Neuronal stem cell (in vitro differentiated cells): ENCODE measurements at places on chromosomes 11 and 22.

- no peak overlapping the region for H3K27ac ChIP-seq
- H3K36me3 ChIP-seq = no peaks in the 10 kb centered on the region
- H3K4me1 ChIP-seq = peaks cover 27% of the 10 kb centered on the region
- no peak for DNase-seq
- no peaks in the 10 kb centered on the region for H3K27me3 ChIP-seq
Observed at GRCh38 chr22:35960854-35961253, 67.8 kb downstream of the RBFOX2 start.

DNA sequence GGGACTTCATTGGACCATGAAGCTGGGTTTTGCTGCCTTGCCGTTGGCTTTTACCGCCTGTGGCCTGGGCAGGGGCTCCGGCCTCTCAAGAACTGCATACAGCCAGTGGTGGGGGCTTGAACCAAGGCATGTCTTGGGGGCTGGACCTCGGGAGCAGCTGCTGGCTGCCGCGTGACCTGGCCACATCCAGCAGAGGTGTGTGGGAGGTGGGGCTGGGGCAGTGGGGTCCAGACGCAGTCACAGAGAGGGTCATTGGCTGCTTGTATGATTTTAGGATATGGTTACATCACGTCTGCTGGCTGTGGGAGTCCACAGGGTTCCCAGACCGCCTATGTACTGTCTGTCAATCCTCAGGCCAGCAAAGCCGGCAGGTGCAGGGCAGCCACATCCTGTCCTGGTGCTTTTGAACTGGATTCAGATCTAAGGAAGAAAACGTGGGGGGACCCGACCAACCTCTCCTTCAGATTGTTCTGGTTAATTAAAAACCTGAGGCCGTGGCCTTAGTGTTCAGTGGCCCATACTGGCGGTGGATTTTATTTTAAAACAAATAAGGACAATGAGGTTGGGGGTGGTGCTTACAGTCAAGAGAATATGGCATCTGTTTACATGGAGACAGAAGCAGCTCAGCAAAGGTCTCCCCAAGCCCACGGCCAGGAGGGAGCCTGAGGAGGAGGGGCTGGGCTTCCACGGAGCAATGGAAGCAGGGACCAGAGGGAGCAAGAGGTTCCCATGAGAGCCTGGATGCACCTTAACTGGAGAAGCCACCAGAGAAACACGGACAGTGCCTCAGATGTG is 426.0 kb downstream of the TBC1D22A start:
- no peak overlapping the region for H3K4me3 ChIP-seq
- H3K27ac ChIP-seq = no peak overlapping the region
- no peak for DNase-seq
- H3K36me3 ChIP-seq = no peaks in the 10 kb centered on the region
- peaks cover 4% of the 10 kb centered on the region for H3K4me1 ChIP-seq

DNA sequence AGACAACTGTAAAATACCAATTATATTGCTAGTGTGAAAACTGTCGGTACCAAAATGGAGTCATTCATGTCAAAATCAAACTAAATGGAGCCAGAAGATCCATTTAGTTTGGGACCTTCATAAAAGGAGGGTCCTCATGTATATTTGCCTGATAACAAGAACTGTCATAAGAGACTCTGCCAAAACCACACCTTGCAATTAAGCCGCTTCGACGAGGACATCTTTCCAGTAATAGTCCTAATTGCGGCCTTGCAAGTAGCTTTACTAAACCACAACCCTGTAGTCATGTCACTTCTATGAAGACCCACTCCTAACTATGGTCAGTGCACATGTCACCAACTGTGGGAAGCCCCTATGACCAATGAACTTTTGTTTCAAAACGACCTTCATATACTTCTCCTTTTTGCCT is 9.4 kb downstream of the UBQLN3 start:
- H3K27me3 ChIP-seq = no peaks in the 10 kb centered on the region
- no peak overlapping the region for H3K27ac ChIP-seq
- H3K4me3 ChIP-seq = no peak overlapping the region
- H3K4me1 ChIP-seq = no peaks in the 10 kb centered on the region
- no peaks in the 10 kb centered on the region for H3K36me3 ChIP-seq

GRCh38 chr11:76629853-76630599 is 40.5 kb downstream of the LRRC32 start:
- no peaks in the 10 kb centered on the region for H3K36me3 ChIP-seq
- no peaks in the 10 kb centered on the region for H3K4me1 ChIP-seq
- DNase-seq = no peak
- no peak overlapping the region for H3K27ac ChIP-seq
- no peaks in the 10 kb centered on the region for H3K27me3 ChIP-seq
- H3K4me3 ChIP-seq = no peak overlapping the region

DNA sequence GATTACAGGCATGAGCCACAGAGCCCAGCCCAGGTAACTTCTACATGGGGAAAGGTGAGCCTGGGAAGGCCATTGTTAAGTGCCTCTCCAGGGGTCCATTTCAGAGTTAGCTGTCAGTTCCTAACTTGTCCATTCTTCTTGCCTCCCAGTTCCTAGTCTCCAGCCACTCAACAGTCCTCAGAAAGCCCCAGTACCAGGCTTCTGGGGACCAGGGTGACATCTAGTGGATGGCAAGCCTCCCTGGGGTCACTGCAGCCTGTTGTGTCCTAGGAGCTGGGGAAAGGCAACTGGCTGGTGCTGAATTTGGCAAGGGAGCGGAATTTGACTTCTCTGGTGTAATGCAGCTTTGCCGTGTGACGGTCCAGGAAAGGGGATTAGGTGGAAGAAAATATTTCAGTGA is 2.1 kb downstream of the LGALS12 start:
- H3K27ac ChIP-seq = no peak overlapping the region
- H3K27me3 ChIP-seq = peaks cover 16% of the 10 kb centered on the region
- DNase-seq = peak; percentile 20
- peaks cover 13% of the 10 kb centered on the region for H3K4me1 ChIP-seq
- no peak overlapping the region for H3K4me3 ChIP-seq

DNA sequence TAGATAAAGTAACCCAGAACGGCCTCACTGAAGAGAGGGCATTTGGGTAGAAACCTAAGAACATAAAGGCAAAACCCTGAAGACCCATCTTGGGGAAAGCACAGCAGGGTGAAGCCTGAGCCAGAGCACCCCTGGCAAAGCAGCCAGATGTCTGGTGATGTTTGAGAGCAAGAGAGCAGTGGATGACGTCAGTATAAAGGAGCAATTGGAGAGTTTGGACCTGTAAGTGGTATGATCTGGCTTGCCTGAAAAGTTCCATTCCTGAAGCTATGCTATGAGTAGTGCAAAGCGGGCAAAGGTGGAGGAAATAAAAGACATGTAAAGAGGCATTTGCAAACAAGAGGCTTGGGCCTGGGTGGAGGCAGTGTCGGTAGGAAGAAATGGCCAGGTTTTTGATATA is 167.8 kb downstream of the MSANTD4 start:
- no peak overlapping the region for H3K27ac ChIP-seq
- no peak overlapping the region for H3K4me3 ChIP-seq
- no peak for DNase-seq

DNA sequence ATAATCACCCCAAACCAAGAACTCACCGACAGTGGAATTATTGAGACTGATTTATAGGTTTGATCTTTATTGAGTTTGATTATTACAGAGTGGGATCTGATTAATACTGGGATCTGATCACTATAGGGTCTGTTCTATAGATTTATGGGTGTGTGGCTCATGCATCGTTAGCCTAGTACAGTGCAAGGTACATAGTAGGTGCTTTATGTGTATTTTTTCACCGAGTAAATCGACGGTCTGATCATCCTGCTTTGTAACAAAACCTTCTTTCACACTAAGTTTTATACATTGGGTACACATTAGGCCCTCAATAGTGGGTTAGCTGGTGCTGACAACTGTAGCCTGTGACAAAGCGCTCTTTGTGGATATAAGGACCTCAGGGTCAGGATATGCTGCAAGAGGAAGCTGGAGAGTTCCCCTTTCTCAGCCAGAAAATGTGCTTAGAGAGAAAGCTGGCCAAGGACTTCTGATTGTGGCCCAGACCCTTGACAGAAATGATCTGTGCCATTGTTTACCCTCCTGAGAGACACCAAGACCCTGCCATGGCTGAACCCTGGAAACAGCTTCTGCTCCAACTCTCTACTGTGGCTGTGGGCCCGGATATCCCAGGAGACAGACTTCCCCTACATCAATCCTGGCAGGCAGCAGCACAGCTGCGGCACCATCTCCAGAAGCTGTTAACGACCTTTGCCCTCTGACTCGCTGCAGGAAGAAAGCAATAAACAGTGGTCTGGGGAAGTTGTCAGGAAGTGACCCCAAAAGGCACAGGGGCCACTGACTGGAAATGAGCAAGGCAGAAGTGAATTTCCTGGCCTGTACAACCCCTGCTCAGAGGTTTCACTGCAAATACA is 16.1 kb upstream of the TPP1 start:
- H3K27ac ChIP-seq = no peak overlapping the region
- H3K36me3 ChIP-seq = peaks cover 8% of the 10 kb centered on the region
- no peak for DNase-seq
- H3K27me3 ChIP-seq = peaks cover 13% of the 10 kb centered on the region
- peaks cover 10% of the 10 kb centered on the region for H3K4me1 ChIP-seq

DNA sequence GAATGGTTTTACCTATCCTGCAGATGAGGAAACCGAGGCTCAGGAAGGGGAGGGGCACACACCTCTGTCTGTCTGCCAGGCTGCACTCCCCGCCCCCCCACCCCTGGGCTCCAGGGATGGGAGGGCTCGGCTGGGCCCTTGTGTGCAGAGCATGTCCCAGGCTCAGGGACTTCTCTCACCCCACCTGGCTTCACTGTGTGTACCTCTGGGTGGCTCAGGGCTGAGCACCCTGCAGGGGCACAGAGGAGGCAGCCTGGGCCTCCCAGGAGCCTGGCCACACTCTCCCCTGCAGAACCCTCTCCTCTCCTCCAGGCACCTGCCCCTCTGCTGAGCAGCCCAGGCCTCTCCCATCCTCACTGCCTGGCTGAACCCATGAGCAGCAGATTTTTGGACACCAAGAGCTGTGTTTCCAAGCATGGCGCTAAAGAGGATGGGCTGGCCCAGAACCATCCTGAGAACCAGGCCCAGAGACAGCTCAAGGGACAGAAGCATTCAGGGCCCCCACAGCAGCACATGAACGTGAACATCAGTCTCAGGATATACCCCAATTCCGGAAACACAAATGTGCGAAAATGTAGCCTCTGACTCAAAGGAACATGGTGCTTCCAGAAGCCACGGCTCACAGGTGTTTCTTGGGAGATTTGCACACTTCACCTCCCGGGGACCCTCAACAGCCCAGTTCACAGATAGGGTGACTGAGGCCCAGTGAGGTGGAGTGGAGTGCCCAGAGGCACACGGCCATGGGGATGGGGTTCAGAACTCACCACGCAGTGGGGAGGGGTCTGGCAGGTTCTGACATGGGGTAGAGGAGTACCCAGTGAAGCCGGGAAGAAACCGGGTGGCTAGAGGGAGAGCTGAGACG is 10.5 kb downstream of the EMID1 start:
- no peaks in the 10 kb centered on the region for H3K27me3 ChIP-seq
- H3K4me1 ChIP-seq = peaks cover 2% of the 10 kb centered on the region
- H3K4me3 ChIP-seq = no peak overlapping the region

- DNase-seq = no peak
- H3K27me3 ChIP-seq = no peaks in the 10 kb centered on the region
Observed at GRCh38 chr11:12017243-12017678, 8.8 kb upstream of the DKK3 start.

DNA sequence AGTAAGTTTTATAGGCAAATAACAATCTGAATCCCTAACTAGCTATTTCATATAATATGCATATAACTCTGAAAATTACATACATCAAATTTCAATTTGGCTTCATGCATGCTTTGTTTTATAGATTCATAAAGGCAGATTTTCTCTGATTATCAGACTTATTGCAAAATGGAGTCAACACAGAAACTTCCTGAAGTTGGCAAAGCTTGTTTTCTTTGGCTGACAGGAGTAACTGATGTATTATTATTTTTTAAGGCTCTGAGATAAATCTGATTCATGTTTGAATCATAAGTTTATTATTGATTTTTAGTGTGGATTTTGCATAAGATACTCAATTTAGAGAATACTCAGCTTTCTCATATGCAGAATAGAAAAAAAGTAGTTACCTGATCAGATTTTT is 356.3 kb upstream of the CCDC90B start:
- H3K4me1 ChIP-seq = no peaks in the 10 kb centered on the region
- no peak overlapping the region for H3K27ac ChIP-seq
- H3K36me3 ChIP-seq = no peaks in the 10 kb centered on the region
- H3K27me3 ChIP-seq = no peaks in the 10 kb centered on the region
- H3K4me3 ChIP-seq = no peak overlapping the region

- H3K27me3 ChIP-seq = no peaks in the 10 kb centered on the region
- peaks cover 4% of the 10 kb centered on the region for H3K4me1 ChIP-seq
- H3K4me3 ChIP-seq = no peak overlapping the region
- H3K27ac ChIP-seq = no peak overlapping the region
Observed at GRCh38 chr11:9956483-9956882, 292.6 kb downstream of the SWAP70 start.

DNA sequence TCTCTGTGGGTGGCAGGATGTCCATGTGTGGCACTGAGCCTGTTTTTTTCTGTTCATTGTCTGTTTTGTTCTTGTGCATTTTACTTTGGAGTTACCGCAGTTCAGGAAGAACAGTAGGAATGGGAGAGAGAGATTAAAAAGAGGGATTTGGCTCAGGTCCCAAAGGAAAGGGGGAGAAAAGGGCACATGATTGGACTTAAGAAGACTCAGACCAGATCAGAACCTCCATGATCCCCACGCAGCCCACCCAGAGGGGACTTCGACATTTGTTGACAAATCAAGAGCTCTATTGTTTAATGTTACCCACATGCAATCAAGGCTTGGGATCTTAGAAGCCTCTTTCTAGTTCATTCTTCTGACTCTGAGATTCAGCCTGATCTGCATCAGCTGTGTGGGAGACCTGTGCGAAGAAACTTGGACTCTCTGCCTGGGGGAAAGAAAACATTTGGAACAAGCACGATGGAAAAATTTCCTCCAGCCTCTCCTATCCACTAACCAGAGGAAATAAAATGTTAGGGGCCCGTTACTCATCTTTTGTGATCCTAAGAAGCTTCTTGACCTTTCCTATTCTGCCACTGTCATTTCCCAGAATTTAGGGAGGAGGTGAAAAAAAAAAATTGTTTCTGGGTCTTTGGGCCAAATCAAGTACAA is 119.2 kb downstream of the SPON1 start:
- no peak for DNase-seq
- no peak overlapping the region for H3K27ac ChIP-seq
- H3K4me1 ChIP-seq = no peaks in the 10 kb centered on the region
- H3K27me3 ChIP-seq = no peaks in the 10 kb centered on the region
- H3K4me3 ChIP-seq = no peak overlapping the region
- H3K36me3 ChIP-seq = no peaks in the 10 kb centered on the region
